ENCODE measurements at places on chromosomes 1 and 21.

GRCh38 chr1:243798726-243799125 lies 51.3 kb downstream of the AKT3 start:
- no peak for DNase-seq

DNA sequence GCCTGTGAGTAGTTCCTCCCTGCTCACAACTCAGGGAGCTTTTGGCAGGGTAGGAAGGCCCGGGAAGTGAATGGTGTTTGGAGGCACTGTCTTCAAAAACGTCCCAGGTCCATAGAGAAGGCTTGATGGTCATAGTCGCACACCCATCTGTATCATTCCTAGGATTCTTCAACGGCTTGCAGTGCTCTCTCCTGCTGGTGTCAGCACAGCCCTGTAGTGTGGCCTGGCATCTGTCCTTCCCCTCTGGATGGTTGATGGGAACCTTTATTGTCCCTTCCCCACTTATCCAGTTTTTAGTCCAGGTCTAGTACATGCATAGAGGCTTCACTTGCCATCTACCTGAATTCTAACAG lies 142.8 kb upstream of the HOOK1 start:
- no peak for DNase-seq

DNA sequence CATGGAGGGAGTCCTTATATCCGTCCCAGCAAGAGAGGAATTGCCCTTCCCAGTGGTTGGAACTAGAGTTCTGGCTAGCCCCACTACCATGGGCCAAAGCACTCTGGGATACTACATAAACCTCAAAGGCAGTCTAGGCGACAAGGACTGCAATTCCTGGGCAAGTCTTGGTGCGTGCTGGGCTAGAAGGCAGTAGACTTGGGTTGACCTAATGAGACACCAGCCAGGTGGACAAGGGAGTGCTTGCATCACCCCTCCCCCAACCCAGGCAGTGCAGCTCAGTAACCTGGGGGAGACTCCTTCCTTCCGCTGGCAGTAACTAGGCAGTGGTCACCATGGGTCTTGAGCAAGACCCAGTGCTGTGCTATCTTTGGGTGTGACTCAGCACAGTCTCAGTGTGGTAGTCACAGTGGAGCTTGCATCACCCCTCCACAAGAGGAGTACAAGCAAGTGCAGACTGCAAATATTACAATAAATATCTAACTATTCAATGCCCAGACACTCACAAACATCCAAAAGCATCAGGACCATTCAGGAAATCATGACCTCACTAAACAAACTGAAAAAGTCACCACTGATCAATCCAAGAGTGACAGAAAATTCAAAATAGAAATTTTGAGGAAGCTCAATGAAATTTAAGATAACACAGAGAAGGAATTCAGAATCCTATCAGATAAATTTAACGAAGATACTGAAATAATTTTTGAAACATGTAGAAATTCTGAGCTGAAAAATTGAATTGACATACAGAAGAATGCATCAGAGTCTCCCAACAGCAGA lies 84.7 kb upstream of the LYPLAL1 start:
- no peak for DNase-seq

DNA sequence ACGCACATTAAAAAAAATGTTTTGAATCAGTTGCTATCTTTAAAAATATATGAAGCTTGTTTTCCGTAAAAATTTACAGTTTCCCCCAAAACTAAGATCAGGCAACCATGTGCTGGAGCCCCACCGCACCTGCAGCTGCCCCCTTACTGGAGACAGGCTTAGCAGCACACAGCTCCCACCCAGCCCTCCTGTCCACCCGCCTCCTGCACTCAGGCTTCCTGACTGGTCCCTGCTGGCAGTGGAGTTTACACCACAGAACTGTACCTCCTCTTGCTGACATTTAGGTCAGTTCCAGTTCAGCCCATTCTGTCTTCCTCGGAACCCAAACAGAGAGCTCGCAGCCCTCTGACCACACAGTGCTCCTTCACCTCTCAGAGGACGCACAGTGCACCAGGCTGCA lies 2.1 kb downstream of the GPR161 start:
- DNase-seq: no peak

GRCh38 chr1:241464985-241465384 lies 54.6 kb downstream of the FH start:
- no peak for DNase-seq

- DNase-seq: no peak
These were observed 70.8 kb downstream of the PLA2G4A start for GRCh38 chr1:186899577-186899976.

- no peak for DNase-seq
These were observed 133.0 kb downstream of the CDC42BPA start for GRCh38 chr1:227185291-227185690.

DNA sequence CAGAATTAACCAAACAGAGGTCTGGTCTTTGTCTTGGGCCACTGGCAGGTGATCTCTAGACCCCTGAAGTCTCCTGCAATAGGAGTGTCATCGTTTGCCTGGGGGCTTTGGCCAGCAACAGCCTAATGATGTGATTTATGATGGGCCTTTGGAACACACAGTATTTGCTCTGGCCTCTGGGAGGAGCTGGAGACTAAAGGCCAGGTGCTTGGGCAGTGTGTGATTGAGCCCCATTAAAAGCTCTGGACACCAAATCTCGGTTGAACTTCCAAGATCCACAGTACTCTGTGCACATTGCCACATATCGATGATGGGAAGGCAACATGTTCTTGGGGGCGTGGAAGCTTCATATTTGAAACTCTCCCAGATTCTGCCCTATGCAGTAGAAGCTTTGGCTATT lies 32.0 kb upstream of the TLR5 start:
- no peak for DNase-seq

DNA sequence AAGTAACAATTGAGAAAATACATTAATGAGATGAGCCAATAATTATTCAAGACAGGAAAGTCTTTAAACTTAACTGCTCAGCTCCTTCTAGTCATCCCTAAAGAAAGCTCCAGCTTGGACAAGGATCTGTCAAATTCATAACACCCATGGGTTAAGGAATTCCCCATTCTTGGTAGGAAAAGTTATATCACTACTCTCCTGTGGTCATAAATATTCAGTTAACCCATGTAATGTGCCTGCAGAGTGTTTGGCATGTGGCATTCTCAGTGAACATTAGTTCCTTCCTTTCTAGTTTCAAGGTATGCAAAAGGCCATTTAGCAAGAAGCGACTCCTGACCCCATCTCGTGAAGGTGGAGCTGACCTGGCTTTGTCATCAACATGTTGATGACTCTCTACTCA lies 76.7 kb upstream of the VCAM1 start:
- DNase-seq: no peak

GRCh38 chr1:163071405-163072255 lies 2.5 kb downstream of the RGS4 start:
- peak; percentile 56 for DNase-seq

- DNase-seq: no peak
These were observed 105.0 kb upstream of the SYT6 start for GRCh38 chr1:114258633-114259032.

GRCh38 chr1:54221113-54221834 lies 21.3 kb downstream of the MRPL37 start:
- no peak for DNase-seq

DNA sequence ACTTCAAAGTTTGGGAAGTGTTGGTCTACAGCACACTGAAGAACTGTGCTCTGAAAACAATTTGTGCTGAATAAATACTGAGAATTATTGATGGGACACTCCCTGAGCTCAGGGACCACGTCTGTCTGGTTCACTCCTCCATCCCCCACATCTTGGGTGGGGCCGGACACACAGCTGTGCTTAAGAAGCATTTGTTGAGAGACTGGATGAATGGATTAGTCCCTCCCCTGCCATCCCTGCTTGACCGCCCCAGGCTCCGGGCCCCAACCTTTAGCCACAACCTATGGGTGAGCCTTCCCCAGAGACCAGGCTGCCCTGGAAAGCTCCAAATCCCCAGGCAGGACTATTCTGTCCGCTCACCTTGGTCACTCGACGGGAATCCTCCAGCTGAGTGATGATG lies 7.5 kb downstream of the TRIM63 start:
- DNase-seq: no peak

GRCh38 chr21:17101696-17102095 lies 411.1 kb upstream of the CXADR start:
- no peak for DNase-seq

- DNase-seq: no peak
These were observed 40.9 kb downstream of the STX6 start for GRCh38 chr1:180981596-180982387.

- DNase-seq: peak; percentile 95
These were observed at the start of gene METTL18 for GRCh38 chr1:169794530-169795416. Gene METTL18, minus strand, starts transcription at chr1:169794907. Its CDS starts 1,212 bp downstream, at chr1:169793695.

GRCh38 chr1:211035821-211036380 lies 98.0 kb downstream of the KCNH1 start:
- DNase-seq: no peak

- DNase-seq: no peak
These were observed 87.9 kb downstream of the MATN1 start for GRCh38 chr1:30635391-30635975.

DNA sequence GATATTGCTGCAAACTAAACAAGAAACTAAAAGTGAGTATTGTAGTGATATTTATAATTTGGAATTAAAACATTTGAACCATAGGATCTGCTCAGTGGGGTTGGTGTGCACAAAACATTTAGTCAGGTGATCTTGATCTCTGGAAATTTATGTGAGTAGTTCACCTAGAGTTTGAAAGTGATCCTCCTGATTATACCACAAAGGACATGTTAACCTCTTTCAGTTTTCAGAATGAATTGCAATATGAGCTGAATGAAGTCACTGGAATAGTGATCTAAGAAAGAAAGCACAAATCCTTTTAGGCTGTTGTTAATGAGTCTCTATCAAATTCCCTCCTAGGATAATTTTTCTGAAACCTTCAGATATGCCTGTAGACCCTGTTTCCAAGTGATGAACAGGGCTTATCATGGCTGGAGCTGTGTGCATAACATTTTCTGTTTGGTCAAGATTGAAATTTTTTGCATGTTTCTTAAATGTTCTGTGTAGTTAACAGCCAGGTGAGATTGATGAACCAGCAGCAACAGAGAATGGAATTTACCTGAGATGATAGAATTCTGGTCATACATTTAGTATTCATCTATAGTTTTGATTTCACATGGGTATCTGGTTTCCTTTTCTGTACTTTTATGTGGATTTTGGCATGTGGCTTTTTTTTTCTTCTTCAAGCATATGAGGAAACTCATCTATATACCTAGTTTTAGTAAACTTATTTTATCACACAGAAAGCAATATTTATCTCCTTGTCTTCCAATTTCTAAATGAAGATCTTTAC lies 25.5 kb downstream of the CDC14A start:
- no peak for DNase-seq

DNA sequence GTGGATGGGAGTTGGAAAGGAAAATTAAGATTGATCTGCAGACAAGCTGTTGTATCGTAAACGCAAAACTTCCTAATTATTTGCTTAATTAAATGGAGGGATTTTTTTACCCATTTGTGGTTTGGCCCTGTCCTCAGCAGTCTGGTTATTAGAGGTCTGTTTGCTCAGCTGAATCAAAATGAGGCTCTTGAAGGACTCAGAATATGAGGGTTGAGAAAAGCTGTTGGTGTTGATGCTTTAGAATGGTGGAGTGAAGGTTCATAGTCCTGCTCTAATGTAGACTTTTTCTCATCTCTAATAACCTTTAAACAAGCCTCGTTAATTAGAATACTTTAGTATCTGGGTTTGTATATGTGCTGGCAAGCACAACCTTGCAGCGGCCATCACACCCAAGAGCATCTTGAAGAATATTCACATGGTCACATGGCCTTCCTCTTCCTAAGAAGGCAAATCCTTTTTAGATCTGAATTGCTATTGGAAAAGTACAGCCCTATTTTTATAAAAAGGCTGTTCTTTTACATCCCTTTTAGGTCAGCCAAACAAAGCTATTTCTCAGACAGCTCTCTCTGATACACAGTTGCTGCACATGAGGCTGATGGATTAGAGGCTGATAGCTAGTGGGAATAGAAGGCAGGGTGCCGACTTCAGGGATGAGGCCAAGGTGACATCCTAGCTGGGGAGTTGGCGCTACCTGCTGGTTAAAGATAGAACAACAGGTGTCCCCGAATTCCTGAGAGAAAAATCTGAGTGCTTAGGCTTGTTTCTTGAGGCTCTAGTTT lies 53.8 kb downstream of the MACF1 start:
- DNase-seq: peak; percentile 74

GRCh38 chr1:70979881-70980280 lies 67.7 kb downstream of the PTGER3 start:
- no peak for DNase-seq

DNA sequence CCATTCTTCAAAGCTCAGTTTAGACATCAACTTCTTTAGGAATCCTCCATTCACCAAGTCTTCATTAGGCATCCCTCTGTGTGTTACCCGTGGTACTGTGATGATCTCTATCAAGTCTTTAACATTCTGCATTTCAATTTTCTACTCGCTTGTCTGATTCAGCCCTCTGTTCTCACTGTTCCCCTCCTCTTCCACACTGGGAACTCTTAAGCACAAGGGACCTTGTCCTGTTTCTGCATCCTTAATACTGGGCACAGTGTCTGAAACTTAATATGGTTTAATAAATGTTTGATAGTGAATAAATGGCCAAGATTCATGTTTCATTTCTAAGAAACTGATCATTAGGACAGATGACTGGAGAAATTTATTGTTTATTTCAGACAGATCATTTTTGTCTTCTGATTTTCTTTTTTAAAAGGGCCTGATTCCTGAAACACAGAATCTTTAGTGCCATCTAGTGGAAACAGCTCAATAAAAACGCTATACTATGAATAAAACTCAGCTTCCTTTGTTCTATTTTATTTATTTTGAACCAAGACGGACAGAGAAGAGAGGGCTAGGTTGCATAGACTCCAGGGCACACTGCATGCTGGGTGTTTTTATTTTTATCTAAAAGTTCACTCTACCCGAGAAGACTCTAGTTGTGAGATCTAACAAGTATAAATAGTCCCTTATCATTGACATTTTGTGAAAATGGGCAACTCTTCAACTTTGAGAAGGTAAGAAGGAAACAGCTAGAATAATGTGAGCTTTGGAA lies 7.0 kb upstream of the TRIM45 start:
- DNase-seq: no peak

DNA sequence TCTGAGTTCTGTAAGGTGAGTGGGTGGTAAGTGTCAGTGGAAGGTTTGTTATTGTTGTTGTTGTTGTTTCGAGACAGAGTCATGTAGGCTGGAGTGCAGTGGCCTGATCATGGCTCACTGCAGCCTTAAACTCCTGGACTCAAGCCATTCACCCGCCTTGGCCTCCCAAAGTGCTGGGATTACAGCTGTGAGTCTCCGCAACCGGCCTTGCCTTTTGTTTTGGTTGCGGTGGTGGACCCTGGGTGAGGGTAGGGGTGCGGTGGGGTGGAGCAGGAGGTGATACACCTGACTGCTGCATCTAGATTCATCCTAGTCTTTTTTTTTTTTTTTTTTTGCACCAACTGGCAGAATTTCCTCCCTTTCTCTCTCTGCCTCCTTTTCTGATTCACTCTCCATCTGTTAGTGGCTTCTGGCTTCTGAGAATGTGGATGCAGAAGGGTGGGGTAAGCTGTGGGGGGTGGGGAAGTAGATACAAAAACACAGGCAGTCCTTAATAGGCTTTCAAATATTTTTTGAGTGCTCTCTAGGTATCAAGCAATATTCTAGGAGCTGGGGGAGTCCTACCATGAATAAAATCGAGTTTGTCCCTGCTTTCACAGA lies 4.6 kb upstream of the GMEB1 start:
- DNase-seq: no peak
